ENCODE measurements at places on chromosomes 4 and X. TPM values are rescaled to one million over a fixed set of nuclear protein-coding genes. Genes with fewer than 3 reads are reported as not detected.

- H3K4me1 ChIP-seq: peaks cover 24% of the 10 kb centered on the region
- no peak overlapping the region for H3K27ac ChIP-seq
- H3K27me3 ChIP-seq: no peaks in the 10 kb centered on the region
- peaks cover 45% of the 10 kb centered on the region for H3K36me3 ChIP-seq
- no peak overlapping the region for H3K4me3 ChIP-seq
- no peak for DNase-seq
Measured at GRCh38 chr4:2907706-2908293, 55.4 kb downstream of the NOP14 start.

DNA sequence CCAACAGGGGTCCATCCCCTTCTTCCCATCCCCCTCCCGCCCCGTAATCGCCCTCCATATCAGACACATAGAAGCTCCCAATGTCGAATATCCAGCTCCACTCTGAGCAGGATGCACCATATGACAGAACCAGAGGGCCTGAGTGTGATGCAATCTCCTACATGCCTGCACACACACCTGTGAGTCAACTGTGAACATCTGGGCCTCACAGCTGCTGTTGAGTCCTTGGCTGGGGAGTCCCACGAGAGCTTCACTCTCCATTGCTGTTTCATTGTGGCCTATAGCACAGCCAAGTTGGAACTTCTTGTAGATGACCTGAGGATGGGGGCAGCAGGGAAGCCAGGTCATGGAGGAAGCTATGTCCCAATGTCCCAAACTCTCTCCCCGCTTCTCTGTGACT lies 8.2 kb downstream of the SLC38A5 start:
- no peak overlapping the region for H3K27ac ChIP-seq
- peaks cover 41% of the 10 kb centered on the region for H3K36me3 ChIP-seq
- no peaks in the 10 kb centered on the region for H3K27me3 ChIP-seq
- H3K4me3 ChIP-seq: no peak overlapping the region

DNA sequence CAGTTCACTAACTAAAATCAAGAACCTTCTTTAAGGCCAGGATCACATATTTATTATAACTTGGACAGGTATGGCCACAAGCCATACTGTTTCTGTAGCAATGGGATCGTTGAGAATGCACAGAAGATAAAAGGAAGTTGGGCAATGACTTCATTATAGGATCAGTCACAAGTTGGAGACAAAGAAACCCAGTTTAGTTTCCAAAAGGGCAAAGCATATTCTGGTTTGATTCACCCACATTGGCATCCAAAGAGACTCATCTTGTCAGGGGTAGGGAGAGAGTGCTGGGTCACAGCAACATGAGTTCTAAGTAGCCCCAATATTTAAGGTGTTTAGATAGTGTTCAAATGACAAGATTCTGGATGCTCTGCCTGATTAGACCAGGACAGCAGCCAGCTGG lies 317.1 kb upstream of the GALNT7 start:
- no peak overlapping the region for H3K4me3 ChIP-seq
- H3K36me3 ChIP-seq: no peaks in the 10 kb centered on the region
- DNase-seq: no peak
- H3K27ac ChIP-seq: no peak overlapping the region
- H3K4me1 ChIP-seq: no peaks in the 10 kb centered on the region

DNA sequence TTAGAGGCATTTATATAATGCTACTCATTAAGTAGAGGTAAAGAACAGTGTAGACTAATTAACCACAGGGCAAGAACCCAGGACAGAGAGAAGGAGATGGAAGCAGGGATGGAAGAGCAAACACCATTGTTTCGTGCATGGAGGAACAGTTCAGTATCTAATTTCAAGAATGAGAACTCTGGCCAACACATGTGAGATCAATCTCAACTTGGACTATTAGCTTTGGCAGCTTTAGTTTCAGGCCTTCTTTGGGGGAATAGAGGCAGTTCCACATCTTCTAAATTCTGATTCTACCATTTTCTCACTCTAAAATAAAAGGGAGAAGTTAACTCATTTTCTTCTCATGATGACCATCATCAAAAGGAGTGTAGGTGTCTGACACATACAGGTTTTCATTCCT lies 207.0 kb downstream of the LDB2 start:
- no peak overlapping the region for H3K27ac ChIP-seq
- peaks cover 2% of the 10 kb centered on the region for H3K27me3 ChIP-seq
- no peak overlapping the region for H3K4me3 ChIP-seq
- DNase-seq: no peak
- H3K4me1 ChIP-seq: no peaks in the 10 kb centered on the region

- no peak for DNase-seq
- H3K4me3 ChIP-seq: no peak overlapping the region
- H3K4me1 ChIP-seq: peaks cover 27% of the 10 kb centered on the region
- no peaks in the 10 kb centered on the region for H3K27me3 ChIP-seq
Measured at GRCh38 chrX:13248867-13249486, 70.9 kb downstream of the ATXN3L start.

DNA sequence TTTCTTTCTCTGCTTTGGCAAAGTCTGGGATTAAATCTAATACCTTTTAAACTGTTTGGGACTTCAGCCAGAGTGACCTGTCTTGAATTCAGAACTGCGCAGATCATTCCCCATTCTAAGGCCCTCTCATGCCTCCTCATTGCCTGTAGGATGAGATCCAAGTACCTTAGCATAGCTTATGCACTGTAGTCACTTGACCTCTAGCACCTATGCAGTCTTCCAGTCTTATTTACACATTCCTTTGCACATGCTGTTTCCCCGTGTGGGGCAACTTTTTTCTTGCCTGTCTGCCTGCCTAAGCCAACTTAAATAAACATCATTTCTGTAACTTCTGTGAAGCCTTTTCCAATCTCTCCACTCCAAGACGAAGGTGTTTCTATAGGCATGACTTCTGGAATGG lies 68.4 kb downstream of the AR start:
- H3K27ac ChIP-seq: no peak overlapping the region
- H3K27me3 ChIP-seq: no peaks in the 10 kb centered on the region
- no peak for DNase-seq
- no peaks in the 10 kb centered on the region for H3K4me1 ChIP-seq
- H3K36me3 ChIP-seq: no peaks in the 10 kb centered on the region
- H3K4me3 ChIP-seq: no peak overlapping the region

DNA sequence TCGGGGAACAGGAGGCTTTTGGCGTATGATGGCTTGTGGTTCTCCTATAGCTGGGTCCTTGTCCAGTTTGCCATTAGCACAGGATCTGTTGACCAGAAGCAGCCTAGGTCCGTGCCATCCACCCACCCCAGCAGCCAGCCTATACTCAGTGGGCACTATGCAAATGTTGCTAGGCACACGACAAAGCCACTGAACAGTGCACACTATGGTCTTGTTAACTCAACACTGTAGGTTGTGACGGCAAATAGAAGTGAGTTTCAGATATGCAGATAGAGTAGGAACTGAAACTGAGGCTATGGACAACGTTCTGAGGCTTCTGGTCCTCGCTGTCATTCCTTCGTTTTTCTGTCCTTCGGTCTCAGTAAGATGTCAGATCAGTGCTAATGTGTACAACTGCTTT lies 541.3 kb upstream of the TENM3 start:
- no peak overlapping the region for H3K4me3 ChIP-seq
- no peak overlapping the region for H3K27ac ChIP-seq
- no peaks in the 10 kb centered on the region for H3K27me3 ChIP-seq

DNA sequence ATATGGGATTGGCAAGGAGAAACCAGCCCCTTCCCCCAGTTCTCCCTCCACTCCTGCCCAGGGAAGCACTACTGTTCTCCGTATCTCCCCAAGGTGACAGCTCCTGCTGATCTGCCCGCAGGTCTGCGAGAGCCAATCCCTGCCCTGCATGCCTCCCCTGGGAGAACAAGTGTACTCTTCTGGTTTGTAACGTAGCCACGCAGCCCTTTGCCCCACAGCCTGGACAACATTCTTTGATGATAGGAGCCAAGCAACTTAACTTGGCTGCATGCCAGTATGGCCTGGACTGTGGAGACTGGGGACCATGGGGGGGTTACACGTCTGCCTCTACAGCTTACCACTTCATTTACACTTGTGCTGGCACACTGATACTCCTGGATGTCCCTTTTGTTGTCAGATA lies 2.0 kb downstream of the STBD1 start:
- H3K27ac ChIP-seq: no peak overlapping the region
- DNase-seq: no peak
- peaks cover 22% of the 10 kb centered on the region for H3K27me3 ChIP-seq
- H3K4me3 ChIP-seq: peak overlapping the region; percentile 51
- peaks cover 27% of the 10 kb centered on the region for H3K4me1 ChIP-seq

DNA sequence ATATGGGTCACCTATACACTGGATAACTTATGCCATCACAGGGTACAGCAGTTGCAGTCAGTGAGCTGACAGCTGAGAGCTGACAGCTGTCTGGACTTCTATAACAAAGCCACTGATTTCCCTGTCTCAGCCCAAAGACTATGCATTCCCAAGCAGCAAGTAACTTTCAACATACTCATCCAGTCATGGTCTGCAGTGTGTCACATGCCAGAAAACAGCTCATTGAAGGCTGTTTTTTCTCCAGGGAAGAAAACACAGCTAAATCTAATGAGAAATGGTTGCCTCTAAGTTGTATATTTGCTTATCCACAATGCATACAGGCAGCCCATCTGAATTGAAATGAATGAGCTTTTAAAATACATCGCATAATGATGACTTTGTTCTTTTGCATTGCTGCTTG lies 6.3 kb downstream of the KIAA1210 start:
- H3K27ac ChIP-seq: no peak overlapping the region
- no peaks in the 10 kb centered on the region for H3K36me3 ChIP-seq
- no peak overlapping the region for H3K4me3 ChIP-seq
- H3K27me3 ChIP-seq: no peaks in the 10 kb centered on the region

DNA sequence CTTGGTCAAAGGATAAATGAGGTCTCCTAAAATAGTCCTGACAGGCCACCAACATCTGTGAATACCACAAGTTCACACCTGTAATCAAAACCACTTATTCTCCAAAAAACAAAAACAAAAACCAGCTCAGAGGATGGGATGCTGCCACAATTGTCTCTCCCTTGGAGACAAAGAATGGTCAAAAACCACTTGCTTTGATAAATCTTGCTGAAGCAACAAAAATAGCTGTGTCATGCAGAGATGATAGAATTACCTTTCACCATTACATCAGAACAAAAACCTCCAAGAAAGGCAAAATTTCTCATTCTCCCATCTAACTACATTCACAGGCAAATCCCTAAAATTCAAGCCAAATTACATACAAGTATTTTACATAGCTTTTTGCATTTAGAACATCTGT lies 180.4 kb downstream of the MAML3 start:
- no peak overlapping the region for H3K4me3 ChIP-seq
- peaks cover 49% of the 10 kb centered on the region for H3K4me1 ChIP-seq
- H3K27me3 ChIP-seq: peaks cover 2% of the 10 kb centered on the region
- no peak for DNase-seq
- H3K27ac ChIP-seq: no peak overlapping the region
- peaks cover under 1% of the 10 kb centered on the region for H3K36me3 ChIP-seq

DNA sequence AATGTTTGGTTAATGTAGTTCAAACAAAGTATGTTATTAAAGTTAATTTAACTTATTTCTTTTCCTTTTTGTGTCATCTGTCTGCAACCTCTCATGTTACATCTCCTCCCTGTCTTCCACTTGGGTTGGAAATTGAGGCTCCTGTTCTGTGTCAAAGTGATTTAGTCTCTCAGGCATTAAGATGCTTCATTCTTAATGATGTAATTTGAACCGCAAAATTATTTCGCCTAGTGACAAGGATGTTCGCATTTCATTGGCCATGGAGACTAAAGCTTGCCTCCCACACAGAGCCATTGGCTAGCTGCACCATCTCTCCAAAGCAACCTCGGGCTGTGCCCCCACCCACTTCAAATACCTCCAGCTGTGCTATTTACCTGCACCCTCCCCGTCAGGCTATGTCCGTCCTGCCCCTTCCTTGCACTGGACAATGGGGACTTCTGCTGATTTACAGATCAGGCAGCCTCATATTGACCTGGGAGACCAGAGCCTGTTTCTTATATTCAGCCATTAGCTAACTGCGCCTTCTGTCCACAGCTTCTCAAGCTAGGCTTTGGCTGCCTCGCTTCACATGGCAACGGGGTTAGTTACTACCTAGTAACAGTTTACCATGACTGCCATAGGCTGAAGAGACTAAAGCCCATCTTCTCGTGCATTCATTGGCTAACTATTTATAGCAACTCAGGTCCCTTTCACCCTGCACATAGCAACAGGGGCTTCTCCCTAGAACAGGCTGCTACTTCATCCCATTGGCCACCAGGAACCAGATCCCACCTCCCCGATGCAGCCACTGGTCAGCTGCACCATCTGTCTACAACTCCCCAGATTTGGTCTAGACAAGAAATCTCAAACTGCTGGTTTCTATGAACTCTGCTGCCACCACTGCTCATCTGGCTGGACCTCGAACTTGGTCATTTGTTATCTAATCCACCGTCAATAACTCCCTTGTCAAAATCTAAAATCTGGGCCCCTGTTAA lies 8.6 kb upstream of the ZNF157 start:
- DNase-seq: no peak
- H3K4me3 ChIP-seq: no peak overlapping the region
- H3K27ac ChIP-seq: no peak overlapping the region
- H3K4me1 ChIP-seq: peaks cover 11% of the 10 kb centered on the region

GRCh38 chr4:17763931-17764330 lies 17.5 kb downstream of the FAM184B start:
- no peak overlapping the region for H3K27ac ChIP-seq
- no peak overlapping the region for H3K4me3 ChIP-seq
- no peak for DNase-seq
- peaks cover 2% of the 10 kb centered on the region for H3K27me3 ChIP-seq

The NXF2B gene
- not detected for total RNA-seq

The SHISA3 gene
- not detected for total RNA-seq

The FGB gene
- not detected for total RNA-seq

The MSX1 gene
- total RNA-seq: not detected

The ADH7 gene
- not detected for total RNA-seq

The RPA4 gene
- total RNA-seq: 0.78 TPM

The TLR8 gene
- not detected for total RNA-seq

Measured in activated T-helper 1 cell treated with anti-CD3 and anti-CD28 coated beads, Interleukin-12 subunit alpha, Interleukin-12 subunit beta, Interleukin-2, Interleukin-4 antibody, amounts not matched to agents 30 ng/mL and 10 ng/mL and 1 ng/mL, durations not matched to agents 14 hours and 24 hours and 36 hours (primary cell).